ENCODE measurements at places on chromosomes 3 and 15. TPM values are rescaled to one million over a fixed set of nuclear protein-coding genes. Genes with fewer than 3 reads are reported as not detected.

DNA sequence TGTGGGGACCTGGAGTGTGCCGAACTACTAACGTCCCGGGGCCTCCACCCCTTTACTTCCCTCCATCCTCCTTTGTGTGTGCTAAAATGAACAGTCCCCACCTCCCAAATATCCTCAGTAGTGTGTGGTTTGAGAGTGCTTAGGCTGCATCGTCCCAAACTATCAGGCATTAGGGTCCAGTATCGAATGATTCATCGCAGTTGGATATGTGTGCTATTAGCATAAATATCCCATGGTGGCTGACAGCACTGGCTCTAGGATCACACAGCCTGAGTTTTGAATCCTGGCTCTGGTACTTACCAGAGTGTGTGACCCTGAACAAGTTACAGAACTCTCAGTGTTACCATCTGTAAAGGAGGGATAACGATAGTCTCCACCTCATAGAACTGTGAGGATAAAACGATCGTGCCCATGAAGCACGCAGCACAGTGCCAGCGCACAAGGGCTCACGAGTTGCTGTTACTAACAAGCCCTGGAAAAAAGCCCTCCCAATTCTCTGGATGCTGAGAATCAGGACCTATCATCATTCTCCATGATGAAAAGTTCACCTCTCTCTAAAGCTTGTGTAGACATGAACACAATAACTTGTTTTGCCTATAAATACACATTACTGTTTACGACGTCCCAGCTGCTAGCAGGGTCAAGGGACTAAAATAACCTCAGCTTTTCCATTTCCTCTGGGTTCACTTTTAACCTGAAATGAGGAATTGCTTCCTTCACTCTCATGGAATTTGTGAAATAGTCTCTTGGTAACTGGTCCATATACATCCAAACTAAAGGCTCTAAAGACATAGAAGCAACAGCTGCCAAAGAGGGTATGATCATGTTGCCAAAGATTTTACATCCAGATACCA lies 51.0 kb downstream of the VGLL4 start:
- DNase-seq, result no peak

- DNase-seq, result no peak
Measured at GRCh38 chr3:15165061-15165460, 41.0 kb upstream of the CAPN7 start.

DNA sequence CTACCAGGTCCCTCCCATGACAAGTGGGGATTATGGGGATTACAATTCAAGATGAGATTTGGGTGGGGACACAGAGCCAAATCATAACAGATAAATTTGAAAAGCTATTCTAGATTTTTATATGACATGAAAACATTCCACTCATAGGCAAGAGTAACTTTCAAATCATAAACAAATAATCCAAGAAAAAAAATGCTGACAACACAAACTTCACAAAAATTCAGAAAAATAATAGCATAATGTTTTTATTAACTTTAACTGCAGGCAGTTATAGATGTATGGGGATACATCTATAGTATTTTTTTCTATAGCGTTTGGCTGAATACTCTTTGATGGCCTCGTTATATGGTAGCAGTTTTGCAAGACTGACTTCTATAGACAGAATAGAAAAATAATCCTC lies 243.1 kb downstream of the ADAMTSL3 start:
- DNase-seq, result no peak

GRCh38 chr15:100947760-100948429 lies 28.7 kb downstream of the LRRK1 start:
- no peak for DNase-seq

GRCh38 chr15:29695489-29696167 lies 126.6 kb downstream of the TJP1 start:
- DNase-seq, result no peak

- DNase-seq, result no peak
Measured at GRCh38 chr15:88818920-88819319, 15.7 kb downstream of the ACAN start.

DNA sequence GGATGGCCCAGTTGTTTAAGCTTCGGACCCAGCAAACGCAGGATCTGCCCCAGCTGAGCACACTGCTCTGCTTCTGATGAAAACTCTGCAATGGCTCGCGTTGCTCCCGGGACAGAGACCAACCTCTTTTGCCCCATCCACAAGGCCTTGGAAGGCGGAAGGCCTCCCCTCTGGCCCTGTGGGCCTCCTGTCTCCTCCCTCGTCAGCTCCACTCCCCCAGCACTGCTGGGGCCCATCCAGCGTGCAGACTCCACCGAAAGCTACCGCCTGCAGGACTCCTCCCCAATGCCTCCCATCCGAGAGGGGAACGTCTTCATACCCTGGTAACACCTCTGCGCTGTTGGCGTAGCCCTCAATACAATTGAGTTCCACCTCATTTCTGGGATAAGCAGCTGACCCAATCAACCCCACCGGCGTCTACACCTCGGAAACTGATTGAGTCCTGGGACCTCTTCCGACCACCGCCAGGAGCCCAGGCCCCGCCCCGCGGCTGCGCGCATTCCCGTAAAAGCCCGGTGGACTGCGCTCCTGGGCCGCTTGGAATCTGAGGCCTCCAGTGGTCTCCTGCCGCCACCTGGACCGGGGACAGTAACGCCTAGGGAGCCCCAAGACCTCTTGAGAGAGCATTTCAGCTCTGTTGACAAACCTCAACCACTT lies at the start of gene PRR23E:
Gene PRR23E (plus strand): TSS at position 556 of the 657 bp plus-strand sequence. CDS start 3,555 bp downstream, outside the sequence.
- no peak for DNase-seq

DNA sequence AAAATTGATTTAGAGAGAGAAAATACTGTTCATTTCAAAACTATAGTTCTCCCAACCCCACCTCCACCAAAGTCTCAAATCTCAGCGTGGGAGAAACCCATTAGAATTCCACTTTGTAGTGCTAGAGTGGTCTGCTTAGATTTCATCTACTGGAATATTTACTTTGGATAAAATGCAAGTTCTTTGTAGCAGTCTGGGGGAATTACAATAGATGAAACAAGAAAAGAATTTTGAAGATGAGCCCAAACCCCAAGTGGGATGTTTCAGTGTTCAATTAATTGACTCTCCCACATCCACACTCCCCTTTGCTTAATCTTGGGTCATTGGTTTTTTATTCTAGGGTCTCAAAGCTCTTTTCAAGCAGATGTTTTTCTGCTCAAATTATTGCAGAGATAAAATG lies 97.8 kb downstream of the RPL22L1 start:
- DNase-seq, result no peak

The NSMCE3 gene
- 9.0 TPM for total RNA-seq

The DISP2 gene
- total RNA-seq, result 0.43 TPM

The AQP9 gene
- not detected for total RNA-seq

The ATP11B gene
- total RNA-seq, result 48.3 TPM

The MKRN3 gene
- total RNA-seq, result 12.4 TPM

All from MG63 (cell line).